Mononuclear cell (primary cell): ENCODE measurements at places on chromosomes 7 and 10. TPM values are rescaled to one million over a fixed set of nuclear protein-coding genes. Genes with fewer than 3 reads are reported as not detected.

The SORBS1 gene
- total RNA-seq: 5.2 TPM

The CHAT gene
- total RNA-seq: not detected

The ZC3HAV1L gene
- 1.4 TPM for total RNA-seq

The OR9A2 gene
- not detected for total RNA-seq

The CALHM1 gene
- total RNA-seq: not detected

The OLAH gene
- total RNA-seq: not detected

The CRTAC1 gene
- total RNA-seq: not detected

The CDK14 gene
- 11.1 TPM for total RNA-seq

The POR gene
- 35.6 TPM for total RNA-seq
